T-cell (primary cell): ENCODE measurements at places on chromosomes 1 and 21. TPM values are rescaled to one million over a fixed set of nuclear protein-coding genes. Genes with fewer than 3 reads are reported as not detected.

DNA sequence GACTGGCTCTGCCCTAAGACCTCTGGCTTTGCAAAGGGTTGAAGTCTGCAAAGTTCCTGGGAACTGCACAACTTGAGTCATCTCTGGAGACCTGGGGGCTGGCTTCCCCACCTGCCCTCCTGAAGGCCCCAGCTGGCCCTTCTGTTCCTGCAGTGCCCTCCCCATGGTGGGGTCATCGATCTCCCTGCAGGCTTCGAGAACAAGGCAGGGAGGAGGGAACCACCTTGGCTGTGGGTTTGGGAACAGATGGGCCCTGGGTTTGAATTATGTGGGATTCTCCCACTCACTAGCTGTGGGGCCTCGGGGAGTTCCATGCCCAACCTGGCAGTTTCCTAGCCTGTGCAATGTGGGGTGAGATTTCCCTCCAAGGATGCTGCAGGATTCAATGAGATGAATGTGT is 310.2 kb downstream of the PTPRU start:
- no peak overlapping the region for H3K4me3 ChIP-seq
- H3K36me3 ChIP-seq: no peaks in the 10 kb centered on the region
- H3K27ac ChIP-seq: no peak overlapping the region
- H3K27me3 ChIP-seq: peaks cover 5% of the 10 kb centered on the region
- no peak for DNase-seq

- H3K4me1 ChIP-seq: peaks cover 63% of the 10 kb centered on the region
- H3K27me3 ChIP-seq: no peaks in the 10 kb centered on the region
- no peak overlapping the region for H3K4me3 ChIP-seq
- H3K27ac ChIP-seq: no peak overlapping the region
- DNase-seq: no peak
- H3K36me3 ChIP-seq: no peaks in the 10 kb centered on the region
These were observed 29.3 kb downstream of the PDE9A start for GRCh38 chr21:42682661-42683210.

Gene FCER1A
- total RNA-seq: not detected

GRCh38 chr1:153774780-153775457 is at the start of gene SLC27A3:
TSS of gene SLC27A3 (plus strand) at chr1:153775407. CDS start at chr1:153775498, 91 bp downstream.
- H3K27me3 ChIP-seq: no peaks in the 10 kb centered on the region
- peak within 1 kb of the TSS; percentile 63 for H3K27ac ChIP-seq
- peaks cover 43% of the 10 kb centered on the region for H3K4me1 ChIP-seq
- H3K4me3 ChIP-seq: peak within 1 kb of the TSS; percentile 69

DNA sequence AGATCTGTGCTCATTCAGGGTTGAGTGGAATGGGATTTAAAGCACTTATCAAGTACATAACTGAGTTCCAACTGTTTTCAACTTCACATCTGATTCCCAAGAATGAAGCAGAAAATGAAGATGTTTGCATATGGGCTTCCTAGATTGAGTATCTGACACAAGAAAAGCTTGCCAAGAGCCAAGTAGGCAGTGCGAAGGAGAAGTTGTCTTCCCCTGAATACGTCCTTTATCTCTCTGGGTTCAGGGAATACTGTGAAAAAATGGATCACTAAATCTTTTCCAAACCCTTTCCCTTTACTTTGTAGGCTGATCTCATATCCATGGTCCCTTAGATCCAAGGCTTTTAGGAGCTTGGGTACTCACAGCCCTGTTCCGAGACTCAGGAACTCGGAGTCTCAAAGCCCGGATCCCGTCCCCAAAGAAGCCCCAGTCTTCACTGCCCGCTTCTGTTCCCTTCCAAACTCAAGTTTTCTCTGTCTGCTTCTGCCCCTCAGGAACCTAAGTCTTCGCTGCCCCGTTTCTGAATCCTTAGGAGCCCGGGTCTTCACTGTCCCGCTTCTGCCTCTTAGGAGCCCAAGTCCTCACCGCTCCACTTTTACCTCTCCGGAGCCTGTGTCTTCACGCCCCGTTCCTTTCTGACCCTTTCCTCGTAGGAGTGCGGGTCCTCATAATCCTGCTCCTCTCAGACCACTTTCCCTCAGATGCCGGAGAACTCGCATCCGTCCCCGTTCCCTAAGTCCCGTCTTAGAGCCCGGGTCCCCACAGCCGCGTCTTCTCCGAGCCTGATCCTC is 616 bp downstream of the TAF12 start:
- peaks cover 26% of the 10 kb centered on the region for H3K4me1 ChIP-seq
- no peaks in the 10 kb centered on the region for H3K27me3 ChIP-seq
- H3K4me3 ChIP-seq: peak overlapping the region; percentile 92
- no peaks in the 10 kb centered on the region for H3K36me3 ChIP-seq

- peaks cover 46% of the 10 kb centered on the region for H3K4me1 ChIP-seq
- no peaks in the 10 kb centered on the region for H3K36me3 ChIP-seq
- peak overlapping the region; percentile 64 for H3K27ac ChIP-seq
- H3K4me3 ChIP-seq: no peak overlapping the region
These were observed 160.5 kb downstream of the LTN1 start for GRCh38 chr21:28832013-28832714.

Gene ADAMTS4
- 1.6 TPM for total RNA-seq

Gene AGO4
- 29.7 TPM for total RNA-seq

DNA sequence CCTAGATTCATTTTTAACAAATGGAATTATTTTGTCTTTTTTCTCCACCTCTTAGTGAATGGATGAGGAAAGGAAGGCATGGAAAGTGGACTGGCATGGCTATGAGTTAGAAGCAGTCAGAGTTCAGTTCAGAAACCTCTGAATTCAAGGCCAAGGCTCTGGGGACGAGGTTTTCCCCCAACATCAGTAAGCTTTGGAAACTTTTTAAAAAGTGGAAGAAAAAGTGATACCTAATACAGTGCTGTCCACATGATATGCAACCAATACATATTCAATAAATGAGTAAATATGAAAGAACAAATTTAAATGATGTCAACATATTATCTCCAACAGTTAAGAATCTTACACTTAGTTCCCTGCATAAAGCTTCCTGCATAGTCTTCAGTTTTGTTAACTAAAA is 204.7 kb downstream of the HLX start:
- H3K4me3 ChIP-seq: no peak overlapping the region
- no peak for DNase-seq
- no peaks in the 10 kb centered on the region for H3K36me3 ChIP-seq

Gene CATSPERE
- total RNA-seq: 1.3 TPM

DNA sequence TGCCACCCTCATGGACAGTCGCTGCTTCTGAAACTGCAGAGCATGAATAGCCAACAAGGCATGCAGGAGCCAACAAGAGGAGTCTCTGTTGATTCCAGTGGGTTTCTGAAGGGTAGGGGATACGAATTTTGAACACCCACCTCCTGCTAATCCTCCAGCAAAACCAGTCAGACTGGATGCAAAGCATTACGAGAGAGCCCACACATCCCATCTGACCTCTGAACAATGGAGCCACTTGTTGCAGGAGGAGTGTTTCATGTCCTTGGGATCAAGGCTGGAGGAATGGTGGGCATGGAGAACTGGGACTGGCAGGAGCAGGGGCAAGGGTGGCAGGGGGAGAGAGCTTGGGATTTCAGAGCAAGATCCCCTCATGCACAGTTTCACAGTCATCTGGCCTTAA is 1.6 kb downstream of the VTCN1 start:
- no peaks in the 10 kb centered on the region for H3K36me3 ChIP-seq
- H3K27me3 ChIP-seq: peaks cover 28% of the 10 kb centered on the region
- no peak overlapping the region for H3K27ac ChIP-seq
- no peak for DNase-seq
- H3K4me1 ChIP-seq: no peaks in the 10 kb centered on the region

DNA sequence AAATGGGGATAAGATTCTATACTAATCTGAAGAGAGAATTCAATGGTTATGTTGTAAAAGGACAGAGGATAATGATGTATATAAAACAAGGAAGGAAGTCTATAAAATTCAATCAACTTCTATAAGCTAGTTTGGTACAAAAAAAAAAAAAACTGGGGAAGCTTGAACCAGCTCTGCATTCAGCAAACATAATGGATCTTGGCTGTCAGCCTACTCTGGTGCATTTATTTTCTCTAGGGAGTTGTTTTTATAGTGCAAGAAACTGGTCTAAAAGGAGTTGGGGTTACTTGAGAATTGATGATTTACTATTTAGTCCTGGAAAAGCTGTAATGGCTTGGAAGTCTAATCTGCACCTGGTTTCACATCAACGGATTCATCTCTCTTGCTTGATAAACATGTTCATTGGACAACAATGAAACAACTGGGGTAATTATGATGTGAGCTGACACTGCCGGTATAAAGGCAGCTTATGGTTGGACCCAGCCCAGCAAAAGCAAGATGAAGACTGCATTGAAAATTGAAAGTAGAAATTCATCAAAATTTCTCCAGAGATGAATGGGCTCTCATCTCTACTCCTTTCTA is 199.4 kb upstream of the NRIP1 start:
- H3K4me1 ChIP-seq: no peaks in the 10 kb centered on the region
- no peak overlapping the region for H3K4me3 ChIP-seq
- H3K27ac ChIP-seq: no peak overlapping the region
- no peaks in the 10 kb centered on the region for H3K27me3 ChIP-seq
- H3K36me3 ChIP-seq: no peaks in the 10 kb centered on the region
- no peak for DNase-seq

DNA sequence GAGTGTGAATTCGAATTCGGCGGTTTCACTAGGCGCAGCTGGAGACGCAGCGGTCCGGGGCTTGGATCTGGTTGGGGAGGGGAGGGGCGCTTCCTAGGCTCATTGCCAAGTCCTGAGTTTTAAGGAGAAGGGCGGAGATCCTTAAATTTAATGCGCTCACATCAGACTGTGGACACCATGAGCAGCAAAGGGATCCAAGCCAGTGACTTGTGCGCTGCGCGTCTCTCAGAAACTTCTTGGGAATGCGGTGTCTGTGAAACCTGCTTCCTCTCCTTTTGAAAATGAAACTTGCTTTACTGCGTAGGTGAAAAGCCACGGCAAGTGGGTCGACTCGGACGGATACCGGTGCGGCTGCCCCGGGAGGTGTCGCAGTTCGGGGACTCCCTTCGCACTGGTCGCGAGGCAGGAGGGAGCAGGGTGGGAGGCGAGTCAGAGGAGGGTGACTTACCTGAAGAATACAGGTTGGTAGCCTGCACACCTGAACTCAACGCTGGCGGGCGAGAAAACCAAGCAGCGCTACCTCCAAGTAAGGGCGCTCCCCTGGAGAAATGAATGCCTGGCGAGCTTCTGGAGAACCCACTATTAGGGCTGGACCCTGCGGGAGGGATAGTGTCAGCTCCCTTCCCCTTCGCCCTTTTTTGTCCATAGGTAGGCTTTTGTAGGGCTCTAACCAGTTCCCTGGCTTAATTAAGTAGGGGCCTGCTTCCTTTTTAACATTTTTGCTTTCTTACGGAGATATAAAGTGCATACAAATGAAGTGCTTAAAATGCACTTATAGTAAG is 992 bp downstream of the TENT5C start:
- peaks cover 2% of the 10 kb centered on the region for H3K27me3 ChIP-seq
- peaks cover 39% of the 10 kb centered on the region for H3K4me1 ChIP-seq
- H3K36me3 ChIP-seq: no peaks in the 10 kb centered on the region
- DNase-seq: peak; percentile 46
- H3K27ac ChIP-seq: peak overlapping the region; percentile 83

DNA sequence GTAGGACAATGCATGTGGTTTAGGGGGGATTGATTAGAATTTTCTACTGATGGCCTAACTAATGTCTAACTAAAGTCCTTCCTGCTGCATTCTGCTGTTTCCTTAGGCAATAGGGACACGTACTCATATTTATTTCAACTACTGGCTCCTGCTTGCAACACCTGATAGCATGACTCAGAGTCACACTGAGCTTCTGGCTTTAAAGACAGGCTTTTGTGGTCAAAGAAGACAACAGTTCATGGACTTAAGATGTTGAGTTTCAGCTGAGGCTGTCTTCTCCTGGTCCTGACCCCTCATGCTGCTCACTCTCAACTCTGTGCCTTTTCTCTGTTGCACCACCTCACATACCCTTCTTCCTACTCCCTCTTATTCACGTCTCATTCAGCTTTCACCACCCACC is 29.1 kb upstream of the TRABD2B start:
- no peaks in the 10 kb centered on the region for H3K4me1 ChIP-seq
- H3K27me3 ChIP-seq: no peaks in the 10 kb centered on the region
- no peak overlapping the region for H3K27ac ChIP-seq
- H3K36me3 ChIP-seq: no peaks in the 10 kb centered on the region
- no peak for DNase-seq
- no peak overlapping the region for H3K4me3 ChIP-seq

GRCh38 chr1:112359961-112360767 is 35.9 kb upstream of the CTTNBP2NL start:
- no peaks in the 10 kb centered on the region for H3K27me3 ChIP-seq
- DNase-seq: no peak
- no peak overlapping the region for H3K4me3 ChIP-seq
- H3K36me3 ChIP-seq: no peaks in the 10 kb centered on the region
- H3K4me1 ChIP-seq: no peaks in the 10 kb centered on the region
- no peak overlapping the region for H3K27ac ChIP-seq

Gene RNU1-3
- 3,994 TPM for total RNA-seq

Gene ZBTB8A
- 0.05 TPM for total RNA-seq

DNA sequence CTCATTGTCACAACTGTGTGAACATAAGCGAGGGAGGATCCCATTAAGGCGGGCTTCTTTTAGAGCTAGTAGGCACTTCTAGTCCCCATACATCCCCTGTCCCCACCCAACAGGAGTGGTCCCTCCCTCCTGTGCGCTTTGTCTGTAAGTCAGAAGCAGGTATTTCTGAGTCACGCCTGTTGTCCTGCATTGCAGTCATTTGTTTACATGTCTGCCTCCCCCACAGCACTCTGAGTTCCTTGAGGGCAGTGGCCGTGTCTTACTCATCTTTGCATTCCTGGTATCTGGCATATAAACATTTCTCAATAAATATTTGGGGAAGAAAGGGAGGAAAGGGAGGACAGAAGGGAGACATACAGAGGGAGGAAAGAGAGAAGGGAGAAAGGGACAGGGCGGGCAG is 40.3 kb downstream of the PLEKHA6 start:
- H3K4me1 ChIP-seq: no peaks in the 10 kb centered on the region
- no peak for DNase-seq
- H3K27ac ChIP-seq: no peak overlapping the region
- no peak overlapping the region for H3K4me3 ChIP-seq

Gene HOOK1
- total RNA-seq: 16.0 TPM

DNA sequence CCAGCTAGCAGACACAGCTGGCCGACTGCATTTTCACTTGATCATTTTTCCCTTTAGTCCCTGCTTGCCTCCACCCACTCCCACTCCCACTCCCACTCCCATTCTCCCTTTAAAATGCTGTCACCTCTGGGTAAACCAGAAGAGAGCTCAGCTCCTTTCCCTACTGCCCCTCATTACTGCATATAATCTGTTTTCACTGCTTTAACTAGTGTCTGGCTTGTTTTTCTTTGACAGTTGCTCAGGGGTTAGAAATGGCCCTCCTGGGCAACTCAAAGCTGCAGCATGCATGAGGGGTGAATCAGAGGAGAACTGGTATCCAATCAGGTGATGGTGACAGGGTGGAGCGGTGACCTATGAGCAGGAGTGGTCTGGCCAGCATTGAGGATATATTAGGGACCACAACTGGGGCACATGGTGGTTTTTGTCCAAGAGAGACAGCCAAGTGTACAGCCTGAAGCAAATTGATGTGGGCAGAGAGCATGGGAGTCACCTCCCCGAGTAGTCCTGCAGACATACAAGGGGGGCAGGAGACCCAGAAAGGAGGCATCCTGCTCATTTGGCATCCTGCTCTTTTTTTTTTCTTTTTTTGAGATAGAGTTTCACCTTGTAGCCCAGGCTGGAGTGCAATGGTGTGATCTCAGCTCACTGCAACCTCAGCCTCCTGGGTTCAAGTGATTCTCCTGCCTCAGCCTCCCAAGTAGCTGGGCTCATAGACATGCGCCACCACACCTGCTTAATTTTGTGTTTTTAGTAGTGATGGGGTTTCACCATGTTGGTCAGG is 42.6 kb upstream of the SRSF10 start:
- DNase-seq: no peak
- H3K27me3 ChIP-seq: peaks cover 9% of the 10 kb centered on the region
- no peaks in the 10 kb centered on the region for H3K4me1 ChIP-seq
- H3K4me3 ChIP-seq: no peak overlapping the region
- no peak overlapping the region for H3K27ac ChIP-seq
- H3K36me3 ChIP-seq: no peaks in the 10 kb centered on the region
